ENCODE measurements at places on chromosomes 5 and 9. TPM values are rescaled to one million over a fixed set of nuclear protein-coding genes. Genes with fewer than 3 reads are reported as not detected.

Gene NFIB
- total RNA-seq: 10.1 TPM

Gene KIF24
- total RNA-seq: 3.4 TPM

Gene TLX3
- not detected for total RNA-seq

Gene CYLC2
- not detected for total RNA-seq

Gene PIP5K1B
- not detected for total RNA-seq

Gene PDE6A
- 0.17 TPM for total RNA-seq

Gene LCN9
- not detected for total RNA-seq

Gene GLE1
- total RNA-seq: 30.3 TPM

Gene SLC36A2
- not detected for total RNA-seq
